A673 (cell line): ENCODE measurements at places on chromosomes 3 and 15. TPM values are rescaled to one million over a fixed set of nuclear protein-coding genes. Genes with fewer than 3 reads are reported as not detected.

GRCh38 chr3:49377483-49377882 lies 19.3 kb upstream of the GPX1 start:
- no peak for DNase-seq
- H3K27ac ChIP-seq, result no peak overlapping the region
- H3K4me1 ChIP-seq, result no peaks in the 10 kb centered on the region
- peaks cover 10% of the 10 kb centered on the region for H3K36me3 ChIP-seq

- H3K36me3 ChIP-seq, result no peaks in the 10 kb centered on the region
- H3K4me3 ChIP-seq, result no peak overlapping the region
- H3K27ac ChIP-seq, result no peak overlapping the region
- no peak for DNase-seq
- H3K4me1 ChIP-seq, result no peaks in the 10 kb centered on the region
Measured at GRCh38 chr3:38773528-38773927, 42.5 kb downstream of the SCN10A start.

DNA sequence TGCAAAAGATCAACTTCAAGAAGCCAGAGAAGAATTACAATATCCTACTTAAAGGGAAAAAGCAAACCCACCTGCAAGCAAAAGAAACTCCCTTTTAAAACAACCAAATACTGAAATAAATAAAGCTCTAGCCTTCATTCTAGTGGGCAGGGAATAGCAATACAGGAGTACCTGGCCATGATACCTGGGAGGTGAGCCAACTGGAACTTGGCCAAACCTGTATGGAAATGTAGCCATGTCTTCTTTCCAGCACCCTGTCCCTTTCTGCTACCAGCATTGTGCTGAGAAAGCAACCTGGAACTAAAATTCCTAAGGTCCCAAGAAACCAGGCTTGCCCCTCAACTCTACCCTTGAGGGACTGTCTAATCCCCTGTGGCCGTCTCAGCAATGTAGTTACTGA lies 530.0 kb downstream of the EPHB1 start:
- no peak overlapping the region for H3K4me3 ChIP-seq
- no peak for DNase-seq
- no peaks in the 10 kb centered on the region for H3K36me3 ChIP-seq
- H3K27ac ChIP-seq, result no peak overlapping the region
- no peaks in the 10 kb centered on the region for H3K4me1 ChIP-seq
- H3K27me3 ChIP-seq, result no peaks in the 10 kb centered on the region

DNA sequence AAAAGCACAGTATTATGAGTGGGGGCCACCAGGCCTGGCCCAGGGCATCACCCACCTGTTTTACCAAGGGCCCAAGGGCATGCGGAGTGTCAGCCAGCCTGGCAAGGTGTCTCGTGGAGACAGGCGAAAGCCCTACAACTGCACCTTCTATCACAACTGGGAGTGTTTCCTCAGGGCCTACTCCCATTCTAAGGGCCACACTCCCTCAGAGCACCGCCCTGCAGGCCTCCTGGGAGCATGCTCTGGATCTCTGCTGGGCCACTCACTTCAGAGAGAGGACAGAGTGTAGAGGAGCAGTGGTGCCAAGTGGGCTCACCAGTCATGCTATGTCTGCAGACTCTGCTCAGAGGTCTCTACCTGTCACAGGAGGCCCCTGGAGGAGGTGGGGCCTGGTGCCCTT lies 21.2 kb upstream of the CLK3 start:
- H3K4me1 ChIP-seq, result peaks cover 4% of the 10 kb centered on the region
- H3K4me3 ChIP-seq, result no peak overlapping the region
- H3K27me3 ChIP-seq, result no peaks in the 10 kb centered on the region
- no peak for DNase-seq
- H3K27ac ChIP-seq, result no peak overlapping the region

DNA sequence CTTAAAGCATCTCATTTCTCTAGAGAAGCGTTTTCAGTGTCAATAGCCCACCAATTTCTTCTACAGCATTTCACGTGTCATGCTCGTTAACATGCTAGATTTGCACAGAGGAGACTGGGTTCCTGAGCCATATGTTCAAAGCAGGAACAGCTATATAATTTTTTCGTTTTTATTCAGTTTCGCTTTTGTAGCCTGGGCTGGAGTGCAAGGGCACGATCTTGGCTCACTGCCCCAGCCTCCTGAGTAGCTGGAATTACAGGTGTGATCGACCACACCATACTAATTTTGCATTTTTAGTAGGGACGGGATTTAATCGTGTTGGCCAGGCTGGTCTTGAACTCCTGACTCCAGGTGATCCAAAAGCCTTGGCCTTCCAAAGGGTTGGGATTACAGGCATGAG lies 6.6 kb upstream of the SLMAP start:
- no peak for DNase-seq
- no peaks in the 10 kb centered on the region for H3K4me1 ChIP-seq
- no peaks in the 10 kb centered on the region for H3K27me3 ChIP-seq
- H3K4me3 ChIP-seq, result no peak overlapping the region
- no peaks in the 10 kb centered on the region for H3K36me3 ChIP-seq
- no peak overlapping the region for H3K27ac ChIP-seq

- H3K36me3 ChIP-seq, result peaks cover 9% of the 10 kb centered on the region
- no peaks in the 10 kb centered on the region for H3K27me3 ChIP-seq
- H3K27ac ChIP-seq, result no peak overlapping the region
- H3K4me3 ChIP-seq, result no peak overlapping the region
- no peaks in the 10 kb centered on the region for H3K4me1 ChIP-seq
Measured at GRCh38 chr15:57190208-57190607, 186.1 kb upstream of the CGNL1 start.

Gene IFT57
- 40.9 and 48.8 TPM in 2 replicates for total RNA-seq

Gene POLQ
- total RNA-seq, result 20.3 and 22.9 TPM in 2 replicates

Gene HAPLN3
- 1.4 and 2.0 TPM in 2 replicates for total RNA-seq

GRCh38 chr3:64072126-64072525 lies 48.8 kb upstream of the PSMD6 start:
- no peaks in the 10 kb centered on the region for H3K27me3 ChIP-seq
- no peaks in the 10 kb centered on the region for H3K36me3 ChIP-seq
- DNase-seq, result no peak
- no peak overlapping the region for H3K27ac ChIP-seq
- no peaks in the 10 kb centered on the region for H3K4me1 ChIP-seq
- no peak overlapping the region for H3K4me3 ChIP-seq

DNA sequence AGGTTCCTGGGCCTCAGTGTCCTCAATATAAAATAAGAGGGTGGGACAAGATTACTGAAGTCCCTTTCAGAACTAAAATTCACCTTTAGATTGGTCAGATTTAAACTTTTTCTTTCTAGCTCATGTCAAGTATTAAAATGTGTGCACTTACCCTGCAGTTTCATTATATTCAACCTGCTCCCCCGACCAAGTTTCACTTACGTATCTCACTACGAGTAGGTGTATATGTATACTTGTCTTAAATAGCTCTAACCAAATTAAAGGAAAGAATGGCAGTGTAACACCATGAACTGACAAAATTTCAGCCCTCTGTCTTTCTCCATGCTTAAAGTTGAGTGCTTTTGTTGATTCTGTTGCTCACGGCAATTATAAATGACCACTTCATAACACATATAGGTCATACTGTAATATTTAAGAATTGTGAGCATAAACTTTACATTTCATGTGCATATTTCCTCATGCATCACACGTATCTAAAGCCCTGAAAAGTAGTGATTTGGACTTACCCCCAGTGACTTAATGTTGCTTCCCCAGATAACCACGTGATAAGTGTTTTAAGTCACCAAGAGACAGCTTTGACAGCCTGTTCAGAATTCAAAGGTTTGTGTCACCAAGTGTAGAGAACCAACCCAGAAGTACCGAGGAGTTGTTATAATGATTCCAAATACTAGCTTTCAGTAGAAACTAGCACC lies 70.0 kb downstream of the PGPEP1L start:
- H3K36me3 ChIP-seq, result no peaks in the 10 kb centered on the region
- H3K27me3 ChIP-seq, result no peaks in the 10 kb centered on the region
- H3K4me3 ChIP-seq, result no peak overlapping the region
- H3K27ac ChIP-seq, result no peak overlapping the region
- H3K4me1 ChIP-seq, result peaks cover 18% of the 10 kb centered on the region

DNA sequence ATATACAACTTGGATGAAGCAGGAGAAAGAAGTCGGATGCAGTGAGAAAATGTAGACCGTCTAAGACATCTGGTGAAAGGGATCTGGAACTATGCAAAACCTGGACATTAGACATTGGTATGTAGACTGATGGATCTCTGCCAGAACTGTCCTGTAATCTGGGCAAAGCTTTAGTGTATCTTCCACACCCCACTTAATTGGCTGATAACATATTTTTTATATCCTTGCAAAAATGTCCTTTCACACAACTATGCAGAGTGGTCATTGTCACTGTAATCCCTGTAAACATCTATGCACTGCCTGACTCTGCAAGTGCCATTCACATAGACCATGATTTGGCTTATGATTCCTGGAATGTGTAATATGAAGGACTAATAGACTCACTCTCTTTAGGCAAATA lies 163.1 kb downstream of the TUSC7 start:
- H3K27ac ChIP-seq, result no peak overlapping the region
- no peaks in the 10 kb centered on the region for H3K27me3 ChIP-seq
- H3K36me3 ChIP-seq, result no peaks in the 10 kb centered on the region
- no peak overlapping the region for H3K4me3 ChIP-seq

DNA sequence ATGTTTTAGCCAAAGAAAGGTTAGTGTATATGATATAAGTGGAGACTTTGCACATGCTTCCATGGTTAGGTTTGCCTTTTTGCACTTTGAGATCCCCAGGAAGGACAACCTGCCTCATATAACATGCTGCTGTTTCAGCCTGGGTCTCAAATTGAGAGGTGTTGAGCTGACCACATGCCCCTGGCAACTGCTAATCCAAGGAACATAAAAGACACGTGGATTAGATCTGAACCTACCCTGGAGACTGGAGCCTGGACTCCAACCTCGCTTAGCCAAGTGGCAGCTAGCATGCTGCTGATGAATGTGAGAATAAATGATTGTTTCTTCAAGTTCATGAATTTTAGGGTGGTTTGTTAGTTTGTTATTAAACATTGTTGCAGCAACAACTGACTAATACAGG lies 301.8 kb upstream of the TBC1D5 start:
- DNase-seq, result no peak
- peaks cover 13% of the 10 kb centered on the region for H3K27me3 ChIP-seq
- no peak overlapping the region for H3K4me3 ChIP-seq

Gene SAXO2
- total RNA-seq, result 1.5 and 1.9 TPM in 2 replicates

GRCh38 chr3:64271631-64272030 lies 46.4 kb upstream of the PRICKLE2 start:
- no peak for DNase-seq
- H3K27me3 ChIP-seq, result peaks cover 12% of the 10 kb centered on the region
- no peak overlapping the region for H3K27ac ChIP-seq
- H3K36me3 ChIP-seq, result no peaks in the 10 kb centered on the region
- H3K4me1 ChIP-seq, result no peaks in the 10 kb centered on the region
- H3K4me3 ChIP-seq, result no peak overlapping the region

Gene GABRB3
- total RNA-seq, result not detected in 2 replicates

DNA sequence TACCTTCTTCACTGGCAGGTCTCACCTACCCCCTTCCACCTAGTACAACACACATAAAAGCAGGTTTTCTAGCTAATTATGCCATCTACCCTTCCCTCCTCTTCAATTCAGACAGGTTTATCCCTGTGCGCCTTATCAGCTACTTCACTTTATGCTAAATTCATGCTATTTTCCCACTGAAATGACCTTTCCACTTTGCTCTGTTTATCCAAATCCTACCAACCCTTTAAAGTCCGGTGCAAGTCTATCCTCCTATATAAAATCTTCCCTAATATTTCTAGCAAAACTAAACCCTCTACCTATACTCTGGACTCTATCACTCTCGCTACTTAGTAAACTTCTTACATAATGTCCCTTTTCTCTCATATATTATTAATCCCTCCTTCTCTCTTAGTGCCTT lies 6.0 kb downstream of the USF3 start:
- no peak overlapping the region for H3K27ac ChIP-seq
- no peaks in the 10 kb centered on the region for H3K36me3 ChIP-seq
- no peaks in the 10 kb centered on the region for H3K27me3 ChIP-seq
